ENCODE measurements at places on chromosomes 1 and 21.

- no peak for DNase-seq
Measured at GRCh38 chr21:38422082-38422481, 76.2 kb downstream of the ERG start.

GRCh38 chr1:209585672-209586071 lies 2.2 kb downstream of the CAMK1G start:
- DNase-seq: peak; percentile 49

- peak; percentile 86 for DNase-seq
Measured at GRCh38 chr1:110053552-110054428, 16.7 kb downstream of the ALX3 start.

GRCh38 chr1:2529784-2530512 lies at the start of gene HES5:
Gene HES5 (minus strand): TSS chr1:2530263. CDS start chr1:2530164, 99 bp downstream.
- DNase-seq: peak; percentile 69

- no peak for DNase-seq
Measured at GRCh38 chr1:87829360-87829759, 500.7 kb downstream of the LMO4 start.

DNA sequence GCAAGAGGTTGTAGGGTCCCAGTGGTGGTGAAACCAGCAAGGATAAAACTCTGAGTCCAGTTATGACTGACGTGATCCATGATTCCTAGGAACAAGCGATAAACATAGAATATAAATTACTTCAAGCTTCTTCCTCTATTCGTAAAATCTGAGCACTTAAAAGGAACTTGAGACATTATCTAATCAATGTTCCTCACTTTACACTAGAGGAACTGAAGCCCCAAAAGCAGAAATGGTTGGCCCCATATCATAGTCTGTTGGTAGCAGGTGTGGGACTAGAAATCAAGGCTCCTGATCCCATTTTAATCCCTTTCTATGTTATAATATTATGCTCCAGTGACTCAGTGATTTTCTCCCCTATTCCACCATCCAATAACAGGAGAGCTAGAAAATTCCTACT lies 21.9 kb upstream of the MNDA start:
- DNase-seq: no peak

- no peak for DNase-seq
Measured at GRCh38 chr21:32426066-32426465, 13.6 kb downstream of the EVA1C start.

- no peak for DNase-seq
Measured at GRCh38 chr1:232364654-232365382, 265.1 kb downstream of the SIPA1L2 start.

DNA sequence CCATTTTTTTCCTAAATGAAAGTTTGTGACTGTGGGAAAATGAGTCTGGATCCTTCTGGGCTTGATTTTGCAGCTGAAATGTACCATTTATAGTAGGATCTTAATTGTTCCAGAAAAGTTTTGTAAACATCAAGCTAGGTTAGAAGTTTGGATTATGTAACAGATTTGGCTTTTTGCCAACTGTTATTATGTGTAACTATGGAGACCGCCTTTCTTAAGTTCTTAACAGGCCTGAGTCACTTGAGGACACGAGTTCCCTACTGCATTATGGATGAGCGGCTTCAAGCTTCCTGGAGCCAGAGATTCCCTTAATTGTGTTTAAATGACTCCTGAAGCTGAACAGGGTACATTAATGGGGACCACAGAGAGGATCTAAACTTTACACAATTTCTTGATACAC lies 22.2 kb downstream of the SLC25A33 start:
- DNase-seq: no peak

DNA sequence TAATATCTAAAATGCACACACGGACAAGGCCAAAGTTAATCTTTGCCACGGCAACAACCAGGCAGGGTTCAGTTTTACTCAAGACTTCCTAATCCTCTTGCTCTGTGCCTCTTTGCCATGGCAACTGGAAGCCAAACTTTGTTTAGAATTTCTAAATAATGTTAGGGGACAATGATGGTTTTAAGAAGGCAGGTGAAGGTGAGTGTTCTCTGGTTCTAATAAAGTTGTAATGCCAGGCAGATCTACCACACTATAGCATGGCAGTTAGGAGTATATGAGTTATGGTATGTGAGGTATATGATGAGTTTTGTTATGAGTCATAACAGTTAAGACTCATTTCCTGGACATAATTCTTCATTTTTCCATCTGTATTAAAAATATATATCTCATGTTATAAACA lies 2.7 kb downstream of the PTPRC start:
- DNase-seq: no peak

- no peak for DNase-seq
Measured at GRCh38 chr1:25011275-25011674, 81.2 kb upstream of the RUNX3 start.

DNA sequence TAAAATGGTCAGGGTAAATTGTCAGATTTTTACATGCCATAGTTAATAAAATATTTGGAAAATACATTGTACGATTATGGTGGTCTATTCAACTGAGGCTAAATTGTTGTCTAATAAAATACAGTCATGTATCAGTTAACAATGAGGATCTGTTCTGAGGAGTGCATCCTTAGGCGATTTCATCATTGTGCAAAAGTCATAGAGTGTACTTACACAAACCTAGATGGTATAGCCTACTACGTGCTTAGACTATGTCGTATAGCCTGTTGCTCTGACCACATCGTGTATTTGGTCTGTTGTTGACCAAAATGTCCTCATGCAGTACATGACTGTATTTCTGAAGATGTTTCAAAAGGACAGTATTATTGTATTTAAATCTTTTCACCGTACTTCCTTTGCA lies 5.2 kb downstream of the EEIG2 start:
- no peak for DNase-seq

- DNase-seq: no peak
Measured at GRCh38 chr1:35594005-35594760, 21.1 kb downstream of the TFAP2E start.

GRCh38 chr21:44521928-44522752 lies 17.9 kb downstream of the KRTAP10-1 start:
- DNase-seq: peak; percentile 18

GRCh38 chr1:4517186-4517954 lies 137.0 kb upstream of the AJAP1 start:
- DNase-seq: no peak

- DNase-seq: peak; percentile 53
Measured at GRCh38 chr1:149942207-149942606, 5.5 kb upstream of the MTMR11 start.

DNA sequence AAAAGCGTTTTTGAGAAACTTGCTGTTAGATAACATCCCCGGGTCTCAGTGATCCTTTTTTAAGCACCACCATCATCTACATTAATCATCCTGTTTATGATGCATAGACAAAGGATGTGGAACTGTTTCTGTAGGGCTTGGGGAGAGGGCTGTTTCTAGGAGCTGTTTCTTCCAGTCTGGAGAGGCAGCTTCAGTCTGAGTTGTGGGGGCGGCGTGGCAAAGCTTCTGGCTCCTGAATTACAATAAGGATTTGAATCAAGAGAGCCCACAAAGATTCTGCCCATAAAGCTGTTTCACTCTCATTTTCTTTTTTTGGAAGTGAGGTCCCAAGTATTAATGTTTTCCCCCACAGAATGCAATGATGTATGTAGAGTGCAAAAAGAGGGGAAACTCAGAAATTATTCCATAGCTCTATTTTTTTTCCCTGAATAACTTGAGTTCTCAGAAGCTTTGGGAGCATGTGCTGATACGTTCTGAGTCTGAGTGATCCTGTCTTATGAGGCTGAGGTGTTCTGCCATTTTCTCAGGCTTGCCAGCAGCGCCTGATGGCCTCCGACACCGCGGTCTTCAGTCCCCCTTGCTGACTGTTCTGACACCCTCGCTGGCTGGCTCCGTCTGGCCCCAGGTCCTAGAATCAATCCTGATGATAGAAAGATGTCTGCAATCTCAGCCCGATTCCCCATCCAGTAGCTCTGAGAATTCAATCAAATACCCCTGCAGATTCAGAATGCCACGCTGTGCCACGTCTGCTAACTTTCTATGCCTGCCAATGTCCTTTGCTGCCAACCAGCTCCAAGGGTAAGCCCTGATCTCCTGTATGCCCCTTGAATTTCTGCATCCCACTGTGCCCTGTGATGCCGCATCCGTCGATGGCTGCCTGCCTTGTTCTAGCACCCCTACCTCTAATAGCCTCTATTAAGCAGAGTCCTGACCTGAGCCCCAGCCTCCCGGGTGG lies 92.4 kb upstream of the AKT3 start:
- no peak for DNase-seq

DNA sequence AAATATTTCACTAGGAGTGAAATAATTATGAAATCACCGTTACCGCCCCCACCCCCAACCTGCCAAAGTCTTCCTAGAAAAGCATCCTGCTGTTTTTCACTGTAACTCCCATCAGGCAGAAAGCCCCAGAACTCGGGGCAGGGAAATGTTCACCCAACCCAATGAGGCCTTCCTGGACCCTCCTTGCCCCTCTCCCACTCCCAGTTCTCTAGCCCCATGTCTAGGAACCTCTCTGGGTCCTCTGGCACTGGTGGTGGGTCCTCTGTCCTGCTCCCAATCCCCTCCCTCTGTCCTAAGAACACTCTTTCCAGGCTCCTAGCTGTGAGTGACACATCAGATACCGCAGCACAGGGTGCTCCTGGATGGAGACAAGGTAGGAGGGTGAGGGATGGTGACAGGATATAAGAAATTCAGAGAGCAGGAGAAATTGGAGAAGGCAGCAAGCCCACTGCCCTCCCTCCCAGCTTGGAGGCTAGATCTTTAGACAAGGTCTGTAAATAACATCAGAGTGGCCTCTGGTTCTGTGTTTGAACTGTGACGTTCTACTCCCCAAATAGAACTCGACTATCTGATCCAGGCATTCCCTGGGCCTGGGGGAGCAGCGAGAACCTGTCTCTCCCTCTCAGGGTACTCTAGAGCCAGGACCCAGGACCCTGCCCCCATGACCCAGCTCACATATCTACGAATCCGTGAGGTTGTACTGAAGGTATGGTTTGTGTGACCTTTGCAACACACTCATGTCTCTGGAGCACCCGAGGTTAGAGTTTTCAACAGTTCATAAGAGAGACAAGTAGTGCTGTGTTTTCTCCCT lies 23.3 kb upstream of the BTG2 start:
- no peak for DNase-seq

DNA sequence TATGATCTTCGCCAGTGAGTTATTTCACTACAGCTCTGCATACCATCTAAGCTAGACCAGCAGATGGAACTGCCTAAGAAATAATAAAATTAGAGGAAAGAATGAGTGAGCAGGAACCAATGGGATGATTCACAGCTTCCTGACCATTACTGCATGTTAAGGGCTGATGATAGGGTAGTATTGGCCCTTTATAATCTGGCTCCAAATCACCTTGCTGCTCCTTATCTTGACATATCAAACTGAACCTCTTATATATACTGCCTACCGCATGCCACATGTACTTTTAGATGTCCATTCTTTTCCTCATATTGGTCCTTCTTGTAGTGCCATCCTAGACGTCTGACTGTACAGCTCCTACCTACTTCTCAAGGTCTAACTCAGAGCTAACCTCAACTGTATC lies 524.4 kb downstream of the DPYD start:
- DNase-seq: no peak

DNA sequence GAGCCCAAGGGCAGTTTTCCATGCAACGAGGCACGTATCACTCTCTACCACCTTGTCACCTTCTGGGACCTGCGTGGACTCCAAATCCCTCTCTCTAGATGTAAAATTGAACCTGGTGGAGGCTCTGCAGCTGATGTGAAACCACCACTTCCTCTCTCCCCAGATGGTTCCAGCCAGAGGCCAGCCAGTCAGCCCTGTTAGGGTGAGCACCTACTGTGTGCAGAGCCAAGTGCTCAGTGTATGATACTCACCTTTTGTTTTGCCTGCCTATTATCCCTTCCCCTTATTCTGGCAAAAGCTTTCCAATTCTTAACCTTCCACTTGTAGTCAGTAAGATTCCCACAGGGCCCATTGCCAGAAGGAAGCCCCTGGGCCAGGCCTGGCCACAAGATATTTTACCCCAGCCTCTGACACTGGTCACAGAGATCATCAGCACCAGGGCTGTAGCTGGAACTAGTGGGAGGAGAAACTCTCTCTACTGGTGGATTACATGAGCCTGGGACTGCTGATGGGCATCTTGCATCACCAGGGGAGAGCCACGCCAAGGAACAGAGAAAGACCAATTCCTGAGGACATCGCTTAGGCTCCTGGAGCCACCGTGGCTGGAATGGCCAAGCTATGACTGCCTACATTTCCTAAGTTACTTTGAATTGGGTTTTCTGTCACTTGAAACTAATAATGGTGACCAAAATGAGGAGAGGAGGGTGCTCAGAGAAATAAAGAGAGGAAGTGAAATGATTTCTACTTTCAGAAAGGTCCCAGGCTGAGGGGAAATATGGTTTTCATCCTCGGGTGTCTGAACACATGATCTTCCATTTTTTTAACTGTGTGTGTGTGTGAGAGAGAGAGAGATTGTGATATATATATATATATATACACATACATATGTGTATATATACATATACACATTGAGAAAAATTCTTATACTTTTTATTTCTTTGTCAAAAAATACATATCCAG lies 26.6 kb upstream of the RD3 start:
- no peak for DNase-seq

DNA sequence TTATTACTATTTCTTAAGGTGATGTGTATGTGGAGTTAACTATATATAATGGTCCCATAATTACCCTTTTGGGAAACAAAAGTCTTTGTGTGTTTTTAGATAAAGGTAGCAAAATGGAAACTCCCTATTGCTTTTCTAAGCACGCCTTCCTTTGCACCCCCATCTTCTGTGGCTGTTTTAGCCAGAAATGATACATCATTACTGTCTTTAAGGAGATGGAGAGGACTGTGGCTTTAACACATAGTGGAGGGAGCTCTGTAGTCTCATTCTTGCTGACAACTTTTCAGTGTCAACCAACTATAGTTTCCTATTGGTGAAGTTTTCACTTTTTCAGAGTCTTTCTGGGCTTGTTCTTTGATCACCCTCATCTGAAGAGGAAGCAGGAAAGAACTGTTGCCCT lies 1.0 kb downstream of the APOBEC4 start:
- DNase-seq: no peak

DNA sequence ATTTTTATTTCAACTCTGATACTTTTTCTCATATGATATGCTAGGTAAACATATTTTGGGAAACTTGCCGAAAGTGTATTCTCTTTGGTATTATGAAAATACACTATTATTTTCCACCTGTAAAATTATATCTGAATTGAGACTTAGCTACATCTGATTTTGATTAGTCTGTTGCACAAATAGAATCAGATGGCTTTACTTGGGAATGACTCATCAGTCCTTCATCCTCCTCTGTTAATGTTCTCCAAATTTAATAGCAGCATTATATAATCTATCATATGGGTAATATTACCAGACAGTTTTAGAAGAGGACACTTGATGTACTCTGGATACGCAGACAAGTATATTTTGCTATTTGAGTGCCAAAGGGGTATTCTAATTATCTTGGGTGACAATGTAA lies 245.3 kb downstream of the CTH start:
- no peak for DNase-seq

- peak; percentile 82 for DNase-seq
Measured at GRCh38 chr1:167819849-167820683, 93.9 kb downstream of the ADCY10 start.

DNA sequence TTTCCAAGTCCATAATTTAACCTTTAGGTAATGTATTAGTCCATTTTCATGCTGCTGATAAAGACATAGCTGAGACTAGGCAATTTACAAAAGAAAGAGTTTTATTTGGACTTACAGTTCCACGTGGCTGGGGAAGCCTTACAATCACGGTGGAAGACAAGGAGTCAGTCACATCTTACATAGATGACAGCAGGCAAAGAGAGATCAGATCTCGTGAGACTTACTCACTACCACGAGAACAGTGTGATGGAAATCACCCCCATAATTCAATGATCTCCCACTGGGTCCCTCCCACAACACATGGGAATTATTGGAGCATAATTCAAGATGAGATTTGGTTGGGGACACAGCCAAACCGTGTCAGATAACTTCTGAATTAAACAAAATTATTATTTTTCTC lies 44.0 kb downstream of the CNIH3 start:
- no peak for DNase-seq

- no peak for DNase-seq
Measured at GRCh38 chr1:53765657-53766056, 26.7 kb upstream of the GLIS1 start.

Data from WTC11 (cell line).